ENCODE measurements at places on chromosomes 12 and 14.
A peak's percentile ranks its signal among the peaks of the same experiment; 100 is the strongest.

GRCh38 chr12:53955036-53955775 lies 503 bp downstream of the HOXC12 start:
- DNase-seq, result no peak

GRCh38 chr12:2395354-2395977 lies 342.7 kb downstream of the CACNA1C start:
- no peak for DNase-seq

DNA sequence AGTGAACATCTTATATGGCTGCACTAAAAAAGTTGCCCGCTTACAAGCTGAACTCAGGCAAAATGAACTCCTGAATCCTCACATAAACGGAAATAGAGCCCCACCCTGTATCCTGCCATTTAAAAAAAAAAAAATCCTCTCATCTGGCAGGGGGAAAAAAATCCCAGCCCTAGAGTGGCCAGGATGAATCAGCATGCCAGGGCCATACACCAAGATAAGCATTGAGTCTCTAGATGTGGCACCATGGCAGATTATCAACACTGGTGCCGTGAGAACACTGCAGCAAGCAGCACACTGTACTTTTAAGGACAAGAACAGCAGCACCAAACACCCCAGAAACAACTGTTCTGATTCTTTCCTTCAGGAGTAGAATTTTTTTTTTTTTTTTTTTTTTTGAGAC lies 65.5 kb downstream of the RASSF3 start:
- no peak for DNase-seq

GRCh38 chr14:96944297-96944696 lies 147.1 kb downstream of the VRK1 start:
- no peak for DNase-seq

- DNase-seq, result no peak
Measured at GRCh38 chr12:51021694-51022093, 4.5 kb downstream of the SLC11A2 start.

- DNase-seq, result no peak
Measured at GRCh38 chr14:35944847-35945246, 118.7 kb downstream of the BRMS1L start.

DNA sequence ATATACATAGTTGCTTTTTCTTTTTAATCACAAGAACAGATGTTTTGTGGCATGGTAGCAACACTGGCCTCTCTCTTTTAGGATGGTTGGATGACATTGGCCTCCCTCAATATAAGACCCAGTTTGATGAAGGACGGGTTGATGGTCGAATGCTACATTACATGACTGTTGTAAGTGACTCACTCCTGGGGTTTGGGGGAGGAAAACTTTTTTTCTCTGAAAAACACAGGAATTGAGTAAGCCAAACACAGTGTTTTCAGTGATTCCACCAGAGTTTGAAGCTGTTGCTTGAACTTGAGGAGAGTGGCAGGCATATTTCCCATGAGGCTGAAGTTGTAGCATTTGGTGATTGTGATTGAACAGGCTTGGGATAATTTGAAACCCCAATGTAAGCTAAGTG lies 13.7 kb upstream of the REP15 start:
- no peak for DNase-seq

- DNase-seq, result no peak
Measured at GRCh38 chr12:59186451-59186850, 266.1 kb upstream of the LRIG3 start.

GRCh38 chr12:21509768-21510167 lies 8.2 kb downstream of the GOLT1B start:
- DNase-seq, result no peak

DNA sequence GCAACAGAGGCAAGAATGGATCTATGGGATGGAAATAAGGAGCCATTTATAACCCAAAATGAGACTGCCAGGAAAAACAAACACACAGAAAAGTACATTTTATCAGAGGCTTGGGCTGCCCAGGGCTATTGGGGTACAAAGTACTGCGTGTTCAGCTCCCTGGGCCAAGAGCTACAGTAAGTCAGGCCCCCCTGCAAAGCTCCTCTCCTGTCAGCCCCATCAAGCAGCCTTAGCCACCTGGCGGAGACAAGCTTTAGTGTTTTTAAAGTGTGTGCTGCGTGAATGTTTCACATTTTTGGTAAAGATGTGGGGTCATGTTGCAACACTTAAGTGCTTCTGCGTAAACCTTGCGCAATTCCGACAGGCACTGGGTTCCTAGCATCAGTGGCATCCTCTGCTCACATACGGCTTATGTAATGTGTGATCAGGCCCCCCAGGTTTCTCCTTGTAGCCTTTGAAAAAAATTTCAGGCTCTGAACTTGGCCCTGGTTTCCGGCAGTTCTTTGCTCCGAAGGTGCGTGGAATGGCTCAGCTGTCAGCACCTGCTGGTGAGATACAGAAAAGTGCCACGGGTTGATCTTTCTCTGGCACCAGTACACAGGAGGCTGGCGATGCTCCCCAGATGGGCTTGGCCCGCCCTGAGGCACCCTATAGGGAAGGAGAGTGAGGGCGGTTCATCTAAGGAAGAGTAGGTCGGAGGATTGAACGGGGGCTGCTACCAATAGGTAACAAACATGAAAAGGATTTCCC lies 198.7 kb upstream of the EEA1 start:
- DNase-seq, result peak; percentile 88

- no peak for DNase-seq
Measured at GRCh38 chr14:91367173-91368171, 50.1 kb downstream of the CCDC88C start.

- DNase-seq, result no peak
Measured at GRCh38 chr12:115866909-115867525, 410.5 kb downstream of the MED13L start.

GRCh38 chr12:104510873-104511440 lies 54.2 kb downstream of the CHST11 start:
- no peak for DNase-seq

DNA sequence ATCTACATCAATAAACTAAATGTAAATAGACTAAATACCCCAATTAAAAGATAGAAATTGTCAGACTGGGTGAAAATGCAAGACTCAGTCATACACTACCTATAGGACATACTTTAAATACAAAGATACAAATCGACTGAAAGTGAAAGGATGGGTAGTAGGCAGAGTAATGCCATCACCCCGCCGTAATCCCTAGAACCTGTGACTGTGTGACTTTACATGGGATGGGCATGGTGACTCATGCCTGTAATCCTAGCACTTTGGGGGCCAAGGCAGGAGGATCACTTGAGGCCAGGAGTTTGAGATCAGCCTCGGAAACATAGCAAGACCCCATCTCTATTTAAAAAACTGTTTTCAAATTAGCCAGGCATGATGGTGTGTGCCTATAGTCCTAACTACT lies 2.6 kb upstream of the EVL start:
- no peak for DNase-seq

- DNase-seq, result no peak
Measured at GRCh38 chr14:59213368-59214315, 25.2 kb downstream of the DAAM1 start.

- DNase-seq, result no peak
Measured at GRCh38 chr12:116856729-116857128, 24.5 kb downstream of the HRK start.

DNA sequence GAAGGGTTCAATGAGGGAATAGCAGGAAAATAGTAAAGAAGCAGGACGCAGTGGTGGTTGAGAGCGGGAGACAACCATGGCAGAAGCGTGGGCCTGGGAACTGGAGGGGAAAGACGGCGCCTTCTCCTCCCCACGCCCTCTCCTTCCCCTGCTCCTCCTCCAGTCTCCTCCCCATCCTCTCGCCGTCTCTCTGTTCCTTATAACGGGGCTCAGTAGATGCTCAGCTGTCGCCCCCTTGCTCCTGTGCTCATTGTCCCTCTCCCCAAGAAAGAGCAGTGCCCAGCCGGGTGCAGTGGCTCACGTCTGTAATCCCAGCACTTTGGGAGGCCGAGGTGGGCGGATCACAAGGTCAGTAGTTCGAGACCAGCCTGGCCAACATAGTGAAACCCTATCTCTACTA lies 142.0 kb downstream of the BCL11B start:
- no peak for DNase-seq

DNA sequence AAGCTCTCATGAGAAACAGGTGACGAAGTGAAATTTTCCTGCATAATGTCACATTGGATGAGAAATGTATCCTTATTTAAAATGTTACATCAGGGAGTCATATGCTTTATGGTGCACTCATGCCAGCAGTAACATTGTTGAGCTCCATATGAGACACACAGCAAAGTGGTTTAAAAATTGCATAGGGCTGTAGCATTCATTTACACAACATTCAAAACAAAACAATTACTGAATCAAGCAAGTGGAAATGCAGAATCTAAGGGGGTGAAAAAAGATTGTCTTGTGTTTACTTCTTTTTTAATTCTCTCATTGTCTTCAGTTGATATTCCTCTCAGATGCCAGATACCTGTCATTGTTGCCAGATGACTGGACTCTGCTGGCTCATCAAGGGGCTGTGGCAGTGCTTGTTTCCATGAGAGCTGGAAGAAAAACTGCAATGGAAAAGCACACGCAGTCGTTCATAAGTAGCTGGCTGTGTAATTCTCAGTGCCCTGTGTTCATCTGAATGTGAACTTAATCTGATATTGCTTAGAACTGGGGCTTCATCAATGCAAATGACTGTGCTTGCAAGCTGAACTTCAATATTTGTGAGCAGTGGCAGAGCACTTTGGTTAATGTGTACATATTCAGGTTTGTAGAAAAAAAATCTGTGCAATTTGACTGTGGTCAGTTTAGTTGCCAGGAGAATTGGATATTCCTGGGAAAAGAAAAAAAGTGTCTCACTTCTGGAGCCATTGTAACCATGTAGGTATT lies 305.6 kb downstream of the RAD51B start:
- no peak for DNase-seq

DNA sequence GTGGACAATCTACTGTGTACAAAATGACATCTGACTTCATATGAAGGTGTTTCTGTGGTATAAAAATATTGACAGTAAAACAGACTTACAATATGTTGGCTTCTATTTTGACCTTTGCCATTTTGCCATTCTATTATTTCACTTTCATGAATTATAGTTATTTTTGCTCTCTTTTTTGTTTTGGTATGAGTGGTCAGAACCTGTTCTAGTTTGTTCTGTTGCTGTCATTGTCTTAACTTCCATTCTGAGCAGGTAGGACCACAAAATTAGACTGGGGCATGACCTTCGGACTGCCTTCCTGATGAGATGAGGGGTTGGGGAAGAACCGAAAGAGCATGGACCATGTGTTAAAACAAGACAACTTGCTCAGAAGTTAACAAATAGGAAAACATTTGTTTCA lies 36.5 kb upstream of the IFNG-AS1 start:
- DNase-seq, result no peak

DNA sequence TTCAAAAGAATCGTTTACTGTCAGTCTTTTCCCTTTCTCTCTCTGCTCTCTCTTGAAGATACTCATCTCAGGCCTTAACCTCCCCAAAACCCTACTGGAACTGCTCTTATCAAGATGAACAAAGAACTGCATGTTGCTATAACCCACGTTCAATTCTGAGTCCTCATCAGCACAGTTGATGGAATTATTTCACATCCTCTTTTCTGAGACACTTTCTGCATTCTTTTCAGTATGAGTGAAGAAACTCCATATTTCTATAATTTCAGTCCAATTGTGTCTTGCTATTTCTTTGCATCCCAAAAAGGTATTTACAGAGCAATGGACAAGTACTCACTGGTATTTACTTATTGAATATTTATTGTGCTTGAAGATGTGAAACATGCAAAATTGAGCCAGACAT lies 160.1 kb upstream of the CPNE8 start:
- DNase-seq, result no peak

DNA sequence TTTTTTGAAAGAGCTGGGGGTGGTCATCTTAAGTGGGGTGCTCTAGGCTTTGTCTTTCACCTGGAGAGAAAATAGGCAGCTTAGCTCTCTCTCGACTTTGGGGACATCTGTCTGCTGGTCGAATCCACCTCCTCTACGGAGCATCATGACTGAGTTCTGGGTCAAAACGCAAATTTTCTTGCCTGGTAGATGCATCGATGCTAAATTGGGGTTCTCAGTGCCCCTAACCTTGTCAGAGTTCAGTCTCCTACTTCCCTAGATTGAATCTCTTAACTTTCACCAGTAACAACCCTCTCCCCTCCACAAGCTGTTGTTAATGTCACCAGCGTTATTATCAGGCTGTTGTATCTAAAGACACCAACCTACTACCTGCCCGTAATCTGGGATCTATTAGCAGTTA lies 682 bp downstream of the FLRT2 start:
- DNase-seq, result no peak

DNA sequence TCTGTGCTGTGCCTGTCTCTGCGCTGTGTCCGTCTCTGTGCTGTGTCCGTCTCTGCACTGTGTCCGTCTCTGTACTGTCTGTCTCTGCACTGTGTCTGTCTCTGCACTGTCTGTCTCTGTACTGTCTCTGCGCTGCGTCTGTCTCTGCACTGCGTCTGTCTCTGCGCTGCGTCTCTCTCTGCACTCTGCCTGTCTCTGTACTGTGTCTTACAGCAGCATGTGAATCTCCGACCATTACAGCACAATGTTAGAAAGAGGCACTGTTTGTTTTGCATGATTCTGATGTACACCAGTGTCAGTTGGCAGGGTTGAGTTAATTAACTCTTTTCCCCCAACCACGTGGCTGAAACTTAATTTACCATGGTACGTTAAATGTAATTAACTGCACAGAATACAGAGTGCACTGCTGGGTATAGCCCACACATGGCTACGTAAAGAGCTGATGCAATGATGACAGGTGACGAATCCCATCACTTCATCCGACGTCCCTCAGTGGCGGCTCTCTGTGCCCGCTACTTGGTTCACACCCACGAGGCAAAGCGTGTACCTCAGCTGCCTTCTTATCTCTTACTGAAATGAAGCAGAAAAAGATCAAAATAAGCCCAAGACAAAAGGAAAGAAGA lies 127.7 kb upstream of the SFSWAP start:
- no peak for DNase-seq

DNA sequence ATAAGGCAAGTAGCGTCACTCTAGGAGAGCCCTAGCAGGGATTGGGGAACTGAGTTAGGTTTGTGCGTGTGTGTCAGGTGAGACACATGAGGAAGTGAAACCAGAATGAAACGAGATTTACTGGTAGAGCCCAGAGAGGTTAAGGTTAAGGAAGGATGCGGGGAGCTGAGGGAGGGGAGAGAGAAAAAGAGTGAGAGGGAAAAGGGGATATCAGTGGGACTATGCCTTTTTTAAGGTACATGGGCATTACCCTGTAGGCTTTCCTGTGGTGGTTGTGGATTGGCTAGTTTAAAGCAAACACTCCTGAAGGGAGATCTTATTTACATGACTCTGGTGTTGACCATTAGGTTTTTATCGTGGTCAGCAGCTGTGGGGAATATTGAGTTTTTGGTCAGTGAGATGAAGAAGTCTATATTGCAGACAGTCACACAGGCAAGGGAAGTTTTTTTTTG lies 13.9 kb downstream of the ZDHHC17 start:
- DNase-seq, result no peak

- peak; percentile 50 for DNase-seq
Measured at GRCh38 chr12:72346363-72346944, 74.3 kb downstream of the TRHDE start.

GRCh38 chr14:39851202-39851601 lies 419.0 kb upstream of the FBXO33 start:
- no peak for DNase-seq
